ENCODE measurements at places on chromosomes 6 and 20. TPM values are rescaled to one million over a fixed set of nuclear protein-coding genes. Genes with fewer than 3 reads are reported as not detected.

CALHM6 gene
- total RNA-seq, result 2.9 TPM

CDKN1A gene
- total RNA-seq, result 78.7 TPM

HAO1 gene
- not detected for total RNA-seq

MEP1A gene
- not detected for total RNA-seq

TMC2 gene
- total RNA-seq, result not detected

OLIG3 gene
- not detected for total RNA-seq

SLC4A11 gene
- 0.65 TPM for total RNA-seq

BANF2 gene
- total RNA-seq, result not detected

DNA sequence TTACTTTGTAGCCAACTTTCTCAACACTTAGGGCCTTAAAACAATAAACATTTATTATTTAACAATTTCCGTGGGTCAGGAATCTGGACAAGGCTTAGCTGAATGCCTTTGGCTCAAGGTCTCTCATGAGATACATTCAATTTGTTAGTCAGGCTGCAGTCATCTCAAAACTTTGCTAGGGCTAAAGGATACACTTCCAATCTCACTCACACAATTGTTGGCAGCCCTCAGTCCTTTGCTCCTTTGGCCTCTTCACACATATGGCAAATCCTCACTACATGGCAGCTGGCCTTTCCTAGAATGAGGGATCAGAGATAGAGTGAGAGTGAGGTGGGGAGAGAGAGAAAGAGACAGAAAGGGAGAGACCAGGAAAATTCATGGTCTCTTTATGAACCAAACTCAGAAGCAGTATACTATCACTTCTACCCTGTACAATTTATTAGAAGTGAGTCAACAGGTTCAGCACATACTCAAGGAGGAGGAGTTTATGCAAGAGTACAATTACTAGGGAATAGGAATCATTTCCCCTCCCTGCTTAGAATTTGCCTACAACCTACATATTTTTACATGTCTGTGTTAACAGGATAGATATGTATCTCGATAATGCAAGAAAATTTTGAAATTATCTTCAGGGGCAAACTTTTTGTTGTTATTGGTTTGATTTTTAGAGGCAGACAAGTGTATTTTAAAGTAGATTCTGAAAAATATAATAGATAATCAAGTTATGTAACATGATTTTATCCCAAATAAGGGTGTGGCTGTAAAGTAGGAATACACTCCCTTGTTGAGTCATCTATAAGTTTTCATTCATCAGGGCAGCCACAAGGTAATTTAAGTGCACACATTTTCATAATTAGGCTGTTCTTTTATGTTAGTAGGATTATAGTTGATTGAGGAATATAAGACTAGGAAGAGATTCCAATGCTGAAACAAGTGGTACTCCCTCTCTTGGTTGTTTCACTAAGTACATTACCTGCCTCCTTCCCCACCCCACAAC is 85.9 kb upstream of the HMGCLL1 start:
- no peak for DNase-seq

DNA sequence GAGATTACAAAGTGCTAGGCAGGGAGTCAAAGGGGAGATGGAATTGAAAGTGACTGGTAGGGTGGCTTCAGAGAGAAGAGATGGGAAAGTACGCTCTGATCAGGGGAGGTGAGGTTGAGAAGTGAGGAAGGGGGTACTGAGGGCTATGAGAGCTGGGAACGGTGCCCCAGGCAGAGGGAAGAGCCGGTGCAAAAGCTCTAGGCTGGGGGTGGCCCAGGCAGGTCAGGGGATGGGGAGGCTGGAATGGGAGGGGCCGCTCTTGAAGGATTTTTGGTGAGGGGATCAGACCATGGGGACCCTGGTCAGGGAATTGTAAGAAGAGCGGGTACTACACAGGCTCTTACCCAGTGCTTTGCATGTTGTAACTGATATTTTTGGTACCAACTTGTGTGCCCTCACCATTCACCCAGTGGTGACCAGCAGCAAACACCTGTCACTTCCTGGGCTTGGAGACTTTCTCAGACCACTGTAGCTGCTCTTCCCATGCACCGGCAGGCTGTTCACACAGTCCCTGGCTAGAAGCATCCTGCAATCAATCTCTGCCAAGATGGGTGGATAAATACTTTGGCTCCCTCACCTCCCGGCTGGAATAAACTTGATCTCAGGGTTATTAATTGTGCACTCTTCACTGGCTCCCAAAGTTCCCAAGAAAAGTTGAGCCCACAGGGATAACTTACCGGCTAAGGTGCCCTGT is 24.0 kb downstream of the PCK1 start:
- no peak for DNase-seq

DNA sequence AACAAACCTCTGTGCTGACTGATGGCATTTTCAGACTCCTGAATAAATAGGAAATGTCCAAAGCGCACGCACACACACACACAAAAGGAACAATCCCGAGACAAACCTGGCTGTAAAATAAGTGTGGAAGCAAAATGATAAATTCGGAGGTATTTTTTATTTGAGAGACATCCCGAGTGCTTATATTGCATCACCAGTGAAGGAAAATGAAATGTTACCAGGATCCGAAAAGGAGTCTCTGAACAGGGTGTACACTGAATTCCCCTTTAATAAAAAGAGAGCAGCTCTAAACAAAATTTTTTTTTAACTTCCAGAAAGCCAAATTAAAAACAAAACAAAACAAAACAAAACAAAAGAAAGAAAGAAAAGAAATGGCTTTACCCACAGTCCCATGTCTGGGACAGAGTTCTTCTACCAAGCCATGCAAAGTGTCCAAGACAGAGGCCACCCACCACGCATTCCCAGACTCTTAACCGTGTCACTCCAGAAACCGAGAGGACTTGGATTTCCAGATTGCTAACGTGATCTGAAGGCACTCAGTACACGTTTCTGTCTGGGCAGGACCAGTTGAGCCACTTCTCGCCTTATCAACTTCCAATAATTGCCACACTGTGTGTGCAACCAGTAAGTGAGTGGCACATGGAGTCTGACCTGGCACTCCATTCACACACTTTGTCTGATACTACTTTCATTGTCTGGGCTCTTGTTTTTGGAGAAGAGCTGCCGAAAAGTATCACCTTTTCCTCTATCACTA is 817 bp downstream of the ME1 start:
- DNase-seq, result no peak

DNA sequence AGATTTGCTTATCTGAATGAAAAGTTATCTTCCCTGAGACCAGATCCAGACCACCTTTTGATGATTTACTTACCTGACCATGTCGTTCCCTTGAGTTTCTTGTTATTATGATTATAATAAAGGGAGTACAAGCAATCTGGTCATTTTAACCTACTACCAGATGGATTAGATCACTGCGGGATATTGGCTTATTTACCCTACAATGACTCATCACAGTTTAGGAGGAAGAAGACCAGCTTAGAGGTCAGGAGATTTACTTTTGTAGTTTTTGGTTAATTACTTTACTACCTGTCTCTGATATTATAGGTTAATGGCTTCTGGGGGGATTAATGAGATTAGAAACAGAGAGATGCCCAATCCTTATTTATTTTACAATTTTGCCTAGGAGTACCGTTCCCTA is 10.7 kb downstream of the PKIB start:
- DNase-seq, result no peak

- DNase-seq, result no peak
Observed at GRCh38 chr6:15513131-15513771, 149.6 kb downstream of the DTNBP1 start.

DNA sequence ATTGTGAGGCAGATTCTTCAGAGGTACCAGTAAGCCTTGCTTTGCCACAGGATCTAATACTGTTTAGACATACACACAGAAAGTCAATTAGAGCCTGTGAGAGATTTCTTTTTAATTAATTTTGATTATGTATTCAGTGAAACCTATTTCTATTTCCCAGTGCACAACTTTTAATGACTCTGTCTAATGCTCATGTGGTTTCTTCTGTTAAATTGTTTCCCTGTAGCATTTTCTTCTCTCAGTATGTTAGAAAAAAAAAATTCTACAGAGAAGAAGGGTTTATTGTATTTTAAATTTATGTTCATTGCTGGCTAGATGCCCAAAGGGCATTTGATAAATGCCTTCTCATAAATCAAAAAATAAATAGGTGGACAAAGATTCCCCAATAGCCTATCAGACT is 293.7 kb downstream of the C6orf118 start:
- no peak for DNase-seq

GRCh38 chr20:41011551-41012067 is 17.0 kb upstream of the TOP1 start:
- no peak for DNase-seq

DNA sequence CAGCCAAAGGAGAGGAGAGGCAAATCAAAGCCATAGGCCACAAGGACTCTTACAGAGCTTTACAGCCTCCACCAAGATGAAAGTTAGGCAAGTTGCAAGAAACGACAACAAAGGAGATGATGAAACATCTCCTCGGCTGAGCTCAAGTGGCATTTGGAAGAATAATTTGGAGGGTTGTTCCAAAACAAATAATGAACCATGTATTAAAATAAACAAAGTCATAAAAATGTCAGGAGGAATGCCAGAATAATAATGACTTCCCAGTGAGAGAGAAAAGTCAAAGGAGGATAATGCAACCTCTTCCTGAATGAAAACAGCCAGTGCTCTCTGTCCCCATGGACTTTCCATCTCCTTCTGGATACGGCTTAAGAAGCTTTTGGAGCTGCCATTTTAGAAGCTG is 371.4 kb upstream of the ID4 start:
- DNase-seq, result no peak

DNA sequence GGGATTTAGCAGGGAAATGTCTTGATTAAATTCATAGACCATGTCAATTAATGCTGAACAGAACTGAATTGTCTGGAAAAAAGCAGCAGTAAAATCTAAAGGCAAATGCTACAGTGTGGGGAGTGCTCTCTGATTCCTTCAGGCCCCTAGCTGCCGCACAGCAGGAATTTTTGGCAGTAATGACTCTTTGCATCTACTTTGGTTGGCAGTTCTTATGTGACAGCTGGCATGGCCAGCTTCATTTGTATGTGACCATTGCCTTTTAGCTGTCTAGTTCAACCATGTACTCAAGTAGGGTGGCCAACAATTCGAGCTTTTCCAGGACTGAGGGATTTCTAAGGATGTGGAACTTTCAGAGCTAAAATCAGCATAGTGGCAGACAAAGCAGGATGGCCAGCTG is 499.1 kb upstream of the MAN1A1 start:
- DNase-seq, result no peak

GRCh38 chr6:55239099-55239498 is 64.8 kb downstream of the HCRTR2 start:
- no peak for DNase-seq

GRCh38 chr20:36152261-36152660 is 2.3 kb upstream of the EPB41L1 start:
- no peak for DNase-seq

- no peak for DNase-seq
Observed at GRCh38 chr20:24309596-24309995, 159.8 kb upstream of the SYNDIG1 start.

DNA sequence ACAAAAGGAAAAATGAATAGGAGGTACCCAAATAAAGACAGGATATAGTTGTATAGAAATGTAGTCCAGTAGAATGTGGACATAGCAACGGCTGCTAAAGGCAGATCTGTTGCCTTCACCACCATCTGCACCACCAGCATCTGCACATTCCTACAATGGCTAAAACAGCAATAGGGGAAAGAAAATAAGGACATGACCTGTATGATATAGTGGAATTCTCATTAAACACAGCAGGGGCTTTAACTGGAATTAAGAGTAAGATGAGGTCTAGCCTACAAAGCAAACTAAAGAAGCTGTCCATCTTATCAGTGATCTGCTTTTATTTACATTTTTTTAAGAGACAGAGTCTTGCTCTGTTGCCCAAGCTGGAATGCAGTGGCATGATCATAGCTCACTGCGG is 26.8 kb upstream of the SCAF8 start:
- DNase-seq, result no peak

- DNase-seq, result no peak
Observed at GRCh38 chr6:118198746-118199145, 291.7 kb downstream of the SLC35F1 start.

DNA sequence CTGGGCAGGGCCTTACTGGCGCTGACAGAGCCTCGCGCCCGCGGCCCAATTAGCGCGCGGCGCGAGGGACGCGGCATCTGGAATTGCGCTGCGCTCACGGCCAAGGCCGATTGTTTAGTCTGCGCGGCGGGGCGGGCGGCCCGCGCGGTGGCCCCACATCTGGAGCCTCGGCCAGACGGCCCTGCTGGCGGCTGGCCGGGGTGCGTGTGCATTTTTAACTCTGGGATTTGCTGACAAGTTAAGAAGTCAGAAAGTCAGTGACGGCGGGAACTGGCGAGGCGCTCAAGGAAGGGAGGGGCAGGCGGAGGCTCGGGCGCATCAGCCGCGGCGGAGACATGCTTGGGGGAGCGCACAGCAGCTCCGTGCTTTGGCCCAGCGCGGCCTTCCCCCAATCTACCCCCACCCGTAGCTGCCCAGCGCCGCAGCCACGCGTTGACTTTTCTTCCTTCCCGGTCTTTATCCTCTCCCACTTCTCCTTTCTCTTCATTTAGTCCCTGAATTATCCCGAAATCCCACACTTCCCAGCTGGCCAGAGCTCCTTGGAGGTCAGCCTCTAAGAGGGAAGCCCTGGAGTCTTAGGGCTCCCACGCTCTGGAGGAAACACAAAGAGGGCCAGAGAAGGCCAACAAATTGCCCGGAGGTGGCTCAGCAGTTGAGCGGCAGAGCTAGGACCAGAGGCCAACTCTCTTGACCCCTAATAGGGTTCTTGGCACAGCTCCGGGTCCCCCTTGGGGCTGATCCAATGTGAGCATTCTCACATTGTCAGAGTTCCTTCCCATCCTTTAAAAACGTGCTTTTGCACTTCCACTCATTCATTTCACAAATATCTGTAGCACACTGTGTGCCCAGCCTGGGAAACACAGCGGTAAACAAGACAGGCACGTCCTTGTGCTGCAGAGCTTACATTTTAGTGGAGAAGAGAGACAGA is 40.8 kb upstream of the FOXP4 start:
- DNase-seq, result no peak

Data from CD8-positive, alpha-beta T cell (primary cell).